ENCODE measurements at places on chromosomes 5 and 9. TPM values are rescaled to one million over a fixed set of nuclear protein-coding genes. Genes with fewer than 3 reads are reported as not detected.

DNA sequence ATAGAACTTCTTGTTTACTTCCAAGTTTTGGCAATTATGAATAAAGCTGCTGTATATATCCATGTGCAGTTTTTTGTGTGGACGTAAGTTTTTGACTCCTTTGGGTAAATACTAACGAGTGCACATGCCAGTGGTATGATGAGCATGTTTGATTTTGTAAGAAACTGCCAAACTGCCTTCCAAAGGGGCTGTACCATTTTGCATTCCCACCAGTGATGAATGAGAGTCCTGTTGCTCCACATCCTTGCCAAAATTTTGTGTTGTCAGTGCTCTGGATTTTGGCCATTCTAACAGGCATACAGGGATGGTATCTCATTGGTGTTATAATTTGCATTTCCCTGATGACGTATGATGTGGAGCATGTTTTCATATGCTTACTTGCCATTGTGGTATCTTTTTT, 73.5 kb downstream of the EGFLAM start:
- no peak for DNase-seq

- no peak for DNase-seq
Observed at GRCh38 chr5:54794135-54794975, 191.0 kb downstream of the ESM1 start.

DNA sequence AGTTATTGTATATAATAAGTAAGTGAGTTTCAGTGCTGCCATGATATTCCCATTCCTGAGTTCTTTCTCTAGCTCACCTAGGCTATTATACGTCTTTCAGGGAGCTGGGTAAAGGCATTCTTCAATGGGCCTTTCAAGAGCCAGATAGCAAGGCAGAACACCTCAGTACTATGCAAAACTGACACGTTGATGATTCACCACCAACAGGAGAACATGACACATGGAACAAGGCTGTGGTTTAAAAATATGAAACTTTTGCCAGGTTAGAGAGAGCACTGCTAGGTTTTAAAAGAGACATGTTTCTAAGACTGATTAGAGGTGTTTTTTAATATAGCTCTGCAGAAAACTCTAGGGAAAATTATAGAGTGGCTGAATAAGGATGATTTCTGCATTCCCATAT, 95.9 kb downstream of the UGCG start:
- DNase-seq: no peak

DNA sequence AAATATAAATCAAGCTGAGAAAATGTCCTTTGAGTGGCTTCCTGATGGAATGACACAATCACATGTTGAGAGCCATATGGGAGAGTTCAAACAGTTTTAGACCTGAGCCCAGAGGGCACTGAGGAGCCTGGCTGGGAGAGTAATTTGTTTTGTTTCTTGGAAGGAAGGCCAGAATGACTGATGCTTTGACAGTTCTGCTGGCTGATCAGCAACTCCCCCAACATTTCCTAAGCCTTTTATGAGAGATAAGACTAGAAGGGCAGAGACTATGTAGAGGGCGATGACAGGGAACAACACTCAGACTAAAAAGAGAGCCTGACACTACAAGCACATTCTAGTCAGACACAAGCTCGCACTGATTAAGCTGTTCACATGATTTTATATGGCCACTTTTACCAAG, 169.2 kb downstream of the COX7C start:
- DNase-seq: no peak

The DNAJB5 gene
- total RNA-seq: 4.9 TPM

The SLC25A2 gene
- 0.11 TPM for total RNA-seq

The GPR150 gene
- total RNA-seq: not detected

The TNFSF8 gene
- total RNA-seq: not detected

The ZNF354C gene
- 1.9 TPM for total RNA-seq

The TSSK1B gene
- not detected for total RNA-seq
